CD8-positive, alpha-beta memory T cell (primary cell): ENCODE measurements at places on chromosomes 11 and 22.
A peak's percentile ranks its signal among the peaks of the same experiment; 100 is the strongest.

DNA sequence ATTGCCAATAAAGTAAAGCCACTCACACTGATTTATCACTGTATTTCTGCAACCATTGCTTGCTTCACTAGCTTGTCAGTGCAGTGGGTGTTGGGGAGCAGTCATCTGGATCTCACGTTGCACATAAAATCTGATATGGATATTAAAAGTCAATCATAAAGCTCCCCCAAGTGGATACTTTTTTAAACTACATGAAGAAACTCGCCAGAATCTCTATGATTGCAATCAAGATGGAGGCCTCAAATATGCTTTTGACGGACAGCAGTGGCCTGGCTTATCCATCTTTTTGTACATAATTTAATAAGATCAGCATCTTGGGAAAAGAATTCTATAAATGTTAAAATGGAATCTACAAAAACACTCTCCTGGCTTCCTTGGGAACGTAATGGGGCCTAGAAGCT lies 137.7 kb downstream of the WT1 start:
- DNase-seq, result no peak

GRCh38 chr11:114060392-114061047 lies 1.0 kb downstream of the ZBTB16 start:
- peak; percentile 38 for DNase-seq

- DNase-seq, result no peak
Measured at GRCh38 chr11:1557051-1557884, 14.8 kb downstream of the DUSP8 start.

DNA sequence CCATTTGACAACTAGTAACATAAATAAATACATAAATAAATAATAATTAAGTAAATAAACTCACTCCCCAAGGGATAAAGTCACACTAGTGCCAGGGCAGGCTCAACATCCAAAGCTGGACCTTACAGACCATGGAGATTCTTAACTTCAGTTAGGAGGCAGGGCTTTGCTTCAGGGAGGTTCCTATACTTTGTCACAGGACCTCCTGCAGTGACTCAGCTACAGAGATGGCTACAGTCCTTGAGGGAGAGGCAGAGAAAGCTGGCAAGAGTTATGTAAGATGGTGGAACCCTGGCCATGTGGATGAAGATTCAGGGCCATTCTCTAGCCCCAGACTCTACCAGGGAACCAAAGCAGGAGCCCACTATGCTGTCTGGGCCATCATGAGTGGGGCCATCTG lies 74.1 kb upstream of the CADM1 start:
- DNase-seq, result no peak

DNA sequence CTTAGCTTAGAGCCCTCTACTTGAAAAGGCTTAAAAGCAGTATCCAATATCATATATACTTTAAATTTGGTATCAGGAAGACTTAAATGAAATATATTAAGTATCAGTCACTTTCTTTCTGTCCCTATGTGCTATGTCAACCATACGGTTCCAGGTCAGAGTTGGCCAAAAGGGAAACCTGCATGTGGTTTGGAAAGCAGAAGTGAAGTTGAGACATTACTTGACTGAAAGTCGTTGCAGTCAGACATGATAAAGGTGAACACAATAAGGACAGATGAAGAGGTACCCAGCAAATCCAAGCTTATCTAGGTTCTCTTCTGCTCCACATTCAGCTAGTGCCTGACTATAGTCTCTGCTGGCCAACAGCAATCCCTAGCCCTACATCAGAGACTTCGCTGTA lies 336.8 kb downstream of the KCNA4 start:
- no peak for DNase-seq

DNA sequence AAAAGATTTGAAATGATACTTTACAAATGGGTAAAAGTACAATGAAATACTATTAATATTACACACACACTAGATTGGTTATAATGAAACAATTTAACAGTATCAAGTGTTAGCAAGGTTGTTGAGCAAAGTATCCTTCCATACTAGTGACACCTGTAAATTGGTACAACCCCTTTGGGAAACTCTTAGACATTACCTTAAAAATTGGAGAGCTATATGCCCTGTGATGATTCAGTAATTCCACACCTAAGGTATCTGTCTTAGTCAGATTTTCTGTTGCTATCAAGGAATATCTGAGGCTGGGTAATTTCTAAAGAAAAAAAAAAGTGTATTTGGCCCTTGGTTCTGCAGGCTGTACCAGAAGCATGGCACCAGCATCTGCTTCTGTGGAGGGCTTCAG lies 7.4 kb upstream of the GDPD4 start:
- no peak for DNase-seq

GRCh38 chr11:44839458-44840084 lies 111.1 kb downstream of the TP53I11 start:
- DNase-seq, result no peak

DNA sequence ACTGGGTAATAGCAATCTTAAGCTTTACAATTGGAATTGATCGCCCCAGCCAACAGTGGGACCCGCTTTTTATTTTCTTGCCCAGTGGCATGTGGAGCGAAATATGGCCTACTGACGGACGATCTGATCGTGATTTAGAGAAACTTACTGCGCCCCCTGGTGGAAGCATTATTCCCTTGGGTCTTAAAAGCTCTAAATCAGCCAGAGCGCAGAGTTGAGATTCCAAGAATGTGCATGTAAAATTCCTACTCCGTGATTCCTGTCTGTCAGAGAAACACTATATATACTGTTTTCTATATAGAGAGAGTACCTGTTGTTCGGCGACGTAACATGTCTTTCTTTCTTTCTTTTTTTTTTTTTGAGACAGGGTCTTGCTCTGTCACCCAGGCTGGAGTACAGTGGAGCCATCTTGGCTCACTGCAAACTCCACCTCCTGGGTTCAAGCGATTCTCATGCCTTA lies 3.7 kb upstream of the DPF2 start:
- DNase-seq, result peak; percentile 76

GRCh38 chr11:12077535-12078280 lies 32.7 kb upstream of the MICAL2 start:
- no peak for DNase-seq

- no peak for DNase-seq
Measured at GRCh38 chr11:88327462-88328143, 9.9 kb downstream of the CTSC start.

DNA sequence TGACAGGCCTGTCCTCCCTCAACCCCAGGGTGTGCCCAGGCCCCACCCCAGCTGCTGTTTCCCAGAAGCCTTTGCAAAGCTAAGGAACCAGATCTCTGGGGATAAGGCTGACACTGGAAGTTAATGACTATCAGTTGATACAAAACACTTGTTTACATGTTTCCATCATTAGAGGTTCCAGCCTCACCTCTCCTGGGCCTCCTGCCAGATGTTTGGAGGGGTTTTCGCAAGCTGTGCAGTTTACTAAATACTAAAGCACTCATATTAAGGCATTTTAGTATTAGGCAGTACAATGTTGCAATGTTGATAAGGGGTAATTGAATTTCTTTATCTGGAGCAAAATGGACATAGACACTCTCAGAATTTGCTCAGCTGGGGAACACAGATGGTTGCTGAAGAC lies 218.7 kb downstream of the INSC start:
- no peak for DNase-seq

DNA sequence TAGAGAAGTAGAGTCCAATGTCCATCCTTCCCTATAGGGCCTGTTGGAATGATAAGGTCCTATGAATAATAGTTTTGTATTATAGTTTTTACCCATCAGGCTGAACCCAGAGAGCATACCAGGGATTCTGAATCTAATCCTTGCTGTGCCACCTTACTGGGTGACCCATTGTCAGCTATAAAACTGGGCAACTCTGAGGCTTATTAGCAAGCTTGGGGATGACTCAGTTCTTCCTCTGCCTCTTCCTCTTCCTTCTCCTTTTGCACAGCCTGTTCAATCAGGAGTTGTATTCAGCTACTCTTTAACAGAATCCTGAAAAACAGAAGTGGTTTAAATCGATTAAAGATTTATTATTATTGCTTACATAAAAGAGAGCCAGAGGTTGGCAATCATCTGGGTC lies 8.9 kb downstream of the HEPHL1 start:
- DNase-seq, result no peak

DNA sequence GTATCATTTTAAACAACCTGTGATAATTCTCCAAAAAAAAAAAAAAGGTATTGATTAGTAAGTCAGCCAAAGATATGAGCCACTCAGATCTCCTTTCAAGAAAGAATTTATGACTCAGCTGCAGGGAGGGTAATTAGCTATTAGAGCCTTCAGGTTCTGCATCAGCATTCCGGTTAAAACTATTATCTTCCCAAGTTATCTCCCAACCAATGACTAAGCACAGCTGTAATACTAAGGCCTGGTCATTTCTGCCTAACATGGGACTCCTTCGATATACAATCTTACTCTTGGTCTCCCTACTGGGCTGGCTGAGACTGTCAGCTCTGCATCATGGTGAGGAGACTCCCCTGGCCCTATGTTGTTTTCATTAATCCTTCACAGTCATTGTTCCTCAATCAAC lies 60.4 kb downstream of the SBF2 start:
- no peak for DNase-seq

DNA sequence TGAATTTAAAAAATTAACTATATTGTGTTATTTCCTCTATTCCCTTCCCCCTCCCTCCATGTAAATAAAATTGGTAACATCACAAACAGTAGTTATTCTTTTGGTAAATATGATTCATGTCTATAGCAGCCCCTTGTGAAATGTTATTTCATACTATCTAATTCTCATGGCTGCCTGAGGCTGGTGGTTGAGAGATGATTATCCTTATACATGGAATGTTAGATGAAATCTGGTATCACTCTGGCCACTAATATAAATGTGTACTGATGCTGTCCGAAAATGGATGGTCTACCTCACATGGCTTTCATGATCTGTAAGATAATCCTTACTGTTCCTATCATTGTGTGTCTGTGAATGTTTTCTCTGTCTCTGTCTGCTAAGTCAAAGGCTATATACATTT lies 25.0 kb upstream of the EXPH5 start:
- no peak for DNase-seq

DNA sequence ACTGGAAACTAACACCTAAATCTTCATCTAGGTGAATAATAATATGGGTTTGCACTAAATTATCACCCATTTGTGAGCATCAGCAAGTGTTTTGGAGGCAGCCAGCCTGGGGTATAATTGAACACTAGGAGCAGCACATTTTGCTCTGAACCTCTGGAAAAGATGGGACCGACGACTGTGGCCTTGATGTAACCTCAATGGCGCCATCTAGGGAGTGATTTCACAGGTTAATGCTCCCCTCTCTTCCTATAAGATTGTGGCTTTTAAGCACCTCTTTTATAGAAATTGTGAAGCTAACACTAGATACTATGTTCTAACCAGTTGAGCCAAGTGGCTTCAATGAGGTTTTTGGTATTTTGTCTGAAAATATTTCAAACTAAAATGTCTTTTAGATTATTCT lies 203.7 kb downstream of the NELL1 start:
- no peak for DNase-seq

DNA sequence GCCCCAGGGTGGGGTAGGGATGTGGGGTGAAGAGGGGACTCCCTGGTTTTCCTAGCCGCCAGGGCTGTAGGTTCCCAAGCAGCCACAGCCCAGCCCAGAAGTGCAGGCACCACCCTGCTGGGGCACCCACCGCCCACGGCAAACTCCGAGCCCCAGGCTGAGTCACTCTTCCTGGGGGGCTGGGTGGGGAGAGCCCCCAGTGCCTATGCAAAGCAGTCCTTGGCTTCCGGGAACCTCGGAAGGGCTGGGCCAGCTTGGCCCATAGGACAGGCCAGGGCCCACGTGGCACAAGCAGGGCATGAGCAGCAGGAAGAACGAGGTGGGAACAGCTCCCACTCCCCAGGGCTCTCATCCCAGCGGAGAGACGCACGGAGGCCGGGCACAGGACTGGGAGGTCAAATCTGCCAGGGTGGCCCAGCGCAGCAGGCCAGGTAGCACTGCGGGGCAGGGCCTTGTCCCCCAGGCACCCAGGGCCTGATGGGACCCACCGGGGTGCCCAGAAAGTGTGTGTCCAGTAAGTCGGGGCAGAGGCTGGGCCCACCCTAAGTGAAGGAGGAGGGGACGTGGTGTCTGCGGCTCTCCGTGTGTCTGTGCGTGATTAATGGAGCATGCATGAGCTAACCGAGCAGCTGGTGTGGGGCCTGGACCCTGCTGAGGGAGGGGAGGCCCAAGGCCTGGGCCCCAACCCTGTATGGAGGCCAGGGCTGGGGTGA lies 4.6 kb upstream of the IL17REL start:
- peak; percentile 29 for DNase-seq

GRCh38 chr11:3123761-3124733 lies 41.1 kb downstream of the OSBPL5 start:
- no peak for DNase-seq

GRCh38 chr11:83070044-83070701 lies 1.5 kb downstream of the RAB30 start:
- DNase-seq, result no peak

DNA sequence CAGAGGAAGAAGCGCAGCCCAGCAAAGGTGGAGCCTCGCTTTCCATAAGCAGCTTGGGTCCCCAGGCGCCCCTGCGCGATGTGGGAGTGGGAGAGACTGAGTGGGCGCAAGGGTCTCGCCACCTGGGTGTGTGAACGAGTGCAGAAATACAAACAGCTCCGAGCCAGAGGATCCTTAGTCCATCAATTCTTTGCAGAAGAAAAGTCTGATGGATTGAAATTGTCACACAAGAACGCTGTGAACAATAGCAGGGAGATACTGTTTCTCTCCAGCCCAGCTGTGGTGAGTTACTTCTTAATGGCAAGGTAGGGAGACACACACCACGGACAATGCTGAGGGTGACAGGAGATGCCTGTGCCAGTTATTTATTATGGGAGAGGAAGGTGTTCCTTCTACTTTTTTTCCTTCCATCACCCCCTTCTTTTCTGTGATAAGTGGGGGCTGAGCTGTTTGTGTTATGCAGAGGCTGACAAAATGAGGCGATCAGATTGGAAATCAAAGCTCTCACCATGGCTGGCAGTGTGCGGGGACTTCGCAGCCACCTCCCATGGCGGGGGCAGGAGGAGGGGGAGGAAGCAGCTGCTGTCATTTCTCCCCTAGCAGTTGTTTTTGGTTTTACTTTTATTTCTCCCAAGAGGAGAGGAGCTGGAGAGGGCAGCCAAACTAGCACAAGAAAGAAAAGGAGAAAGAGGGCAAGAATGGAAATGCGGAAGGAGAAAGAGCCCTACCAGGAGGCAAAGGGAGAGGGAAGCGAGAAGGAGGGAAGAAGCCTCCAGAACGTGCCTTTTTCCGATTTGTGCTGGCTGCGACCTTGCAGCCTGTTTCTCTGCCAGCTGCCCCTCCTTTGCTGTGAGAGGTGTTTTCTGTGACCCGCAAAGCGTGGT lies 755.8 kb downstream of the NTM start:
- no peak for DNase-seq

DNA sequence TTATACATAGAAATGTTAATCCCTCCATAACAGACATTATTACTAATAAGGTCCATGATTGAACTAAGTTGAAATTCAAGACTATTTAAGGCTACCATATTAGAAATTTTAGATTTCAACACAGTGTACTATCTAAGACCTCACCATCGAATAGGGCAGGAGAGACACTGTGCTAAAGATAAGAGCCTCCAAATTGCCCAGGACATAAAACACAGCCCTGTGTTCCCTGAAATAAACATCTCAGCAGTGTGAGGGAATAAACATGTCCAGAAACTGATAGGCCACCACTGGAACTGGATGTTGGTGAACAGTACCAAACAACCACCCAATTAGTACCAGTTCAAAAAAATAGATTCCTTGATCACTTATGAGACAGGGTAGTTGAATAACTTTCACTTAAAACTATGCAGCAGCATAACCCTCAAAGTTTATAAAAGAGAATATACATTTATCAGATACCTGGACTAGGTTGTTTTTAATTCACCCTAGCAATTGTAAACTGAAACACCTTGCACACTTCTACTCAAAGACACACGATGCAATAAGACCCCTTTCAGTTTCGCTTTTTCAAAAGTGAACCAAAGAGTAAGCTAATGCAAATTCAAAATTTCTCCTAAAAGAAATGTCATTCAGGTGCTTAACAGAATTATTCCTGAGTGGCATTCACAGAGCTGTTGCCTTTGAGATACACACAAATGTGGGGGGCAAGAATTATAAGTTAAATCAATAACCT lies 34.3 kb downstream of the USP28 start:
- no peak for DNase-seq
